Hepatocyte (in vitro differentiated cells): ENCODE measurements at places on chromosomes 6 and 20. TPM values are rescaled to one million over a fixed set of nuclear protein-coding genes. Genes with fewer than 3 reads are reported as not detected.

Gene TMEM74B
- total RNA-seq, result 5.2 and 9.4 TPM in 2 replicates

Gene MUCL3
- total RNA-seq, result 0.04 and 0.13 TPM in 2 replicates

- no peaks in the 10 kb centered on the region for H3K36me3 ChIP-seq
- H3K27me3 ChIP-seq, result no peaks in the 10 kb centered on the region
- H3K4me3 ChIP-seq, result no peak overlapping the region
- H3K4me1 ChIP-seq, result peaks cover 49% of the 10 kb centered on the region
These were observed 26.0 kb upstream of the PI16 start for GRCh38 chr6:36928547-36928918.

DNA sequence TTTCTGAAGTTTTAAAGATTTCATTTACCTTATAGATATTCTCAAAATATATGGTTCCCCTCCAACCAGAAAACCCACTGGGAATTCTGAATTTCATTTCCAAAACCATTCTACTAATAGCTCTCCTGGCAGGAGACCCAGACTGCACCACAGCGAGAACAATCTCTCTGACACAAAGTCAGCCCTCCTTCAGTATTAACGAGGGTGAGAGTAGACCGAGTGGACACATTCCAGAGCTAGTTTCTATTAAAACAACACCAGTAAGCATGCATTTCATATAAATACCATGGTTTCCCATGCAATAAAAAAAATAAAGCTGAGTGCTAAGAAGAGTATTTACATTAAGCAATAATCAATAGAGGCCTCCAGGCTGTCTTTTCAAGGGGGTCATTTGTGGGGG is 899.6 kb upstream of the SLC35B3 start:
- no peaks in the 10 kb centered on the region for H3K36me3 ChIP-seq
- H3K4me1 ChIP-seq, result no peaks in the 10 kb centered on the region
- DNase-seq, result no peak
- no peaks in the 10 kb centered on the region for H3K27me3 ChIP-seq

GRCh38 chr20:35329435-35330139 is 37.4 kb upstream of the FAM83C start:
- H3K36me3 ChIP-seq, result no peaks in the 10 kb centered on the region
- no peaks in the 10 kb centered on the region for H3K27me3 ChIP-seq
- H3K4me3 ChIP-seq, result no peak overlapping the region
